AG09319 (cell line): ENCODE measurements at places on chromosomes 12 and 14.

DNA sequence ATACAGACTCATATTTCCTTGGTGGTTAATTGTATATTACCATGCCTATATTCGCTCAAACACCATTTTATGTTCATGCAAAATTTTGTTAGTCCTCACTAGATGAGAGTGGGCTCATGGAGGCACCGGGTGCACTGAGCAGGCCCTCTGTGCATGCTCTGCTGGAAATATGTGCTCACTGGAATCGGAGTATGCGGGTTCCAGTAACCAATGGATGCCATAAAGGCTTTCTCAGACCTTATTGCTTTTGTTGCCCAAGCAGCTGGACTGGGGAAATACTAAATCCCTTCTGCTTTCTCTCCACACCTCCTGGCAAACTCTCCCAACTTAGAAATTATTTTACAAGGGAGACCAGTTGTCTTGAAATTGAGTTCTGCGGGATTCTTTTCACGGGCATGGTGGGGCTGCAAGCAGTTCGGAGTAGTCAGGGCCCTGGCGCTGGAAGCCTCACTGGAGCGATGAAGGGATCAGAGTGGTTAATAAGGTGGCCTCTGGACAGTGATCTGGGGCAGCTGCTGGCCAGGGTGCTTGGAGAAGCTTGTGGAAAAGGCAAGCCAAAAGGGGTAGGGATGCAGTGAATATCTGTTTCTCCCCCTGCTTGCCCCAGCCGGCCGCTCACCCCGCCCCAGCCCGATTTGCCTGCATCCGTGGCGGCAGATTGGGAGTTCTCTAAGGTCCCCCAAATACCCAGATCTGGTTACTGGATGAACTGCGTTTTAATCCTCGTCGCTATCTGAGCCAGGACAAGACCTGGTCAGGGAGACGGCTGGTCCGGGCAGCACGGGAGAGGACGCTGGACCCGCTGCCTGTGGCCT is 7.4 kb upstream of the HOXC6 start:
- no peak for DNase-seq

GRCh38 chr12:74781991-74782485 is 244.4 kb downstream of the ATXN7L3B start:
- no peak for DNase-seq

DNA sequence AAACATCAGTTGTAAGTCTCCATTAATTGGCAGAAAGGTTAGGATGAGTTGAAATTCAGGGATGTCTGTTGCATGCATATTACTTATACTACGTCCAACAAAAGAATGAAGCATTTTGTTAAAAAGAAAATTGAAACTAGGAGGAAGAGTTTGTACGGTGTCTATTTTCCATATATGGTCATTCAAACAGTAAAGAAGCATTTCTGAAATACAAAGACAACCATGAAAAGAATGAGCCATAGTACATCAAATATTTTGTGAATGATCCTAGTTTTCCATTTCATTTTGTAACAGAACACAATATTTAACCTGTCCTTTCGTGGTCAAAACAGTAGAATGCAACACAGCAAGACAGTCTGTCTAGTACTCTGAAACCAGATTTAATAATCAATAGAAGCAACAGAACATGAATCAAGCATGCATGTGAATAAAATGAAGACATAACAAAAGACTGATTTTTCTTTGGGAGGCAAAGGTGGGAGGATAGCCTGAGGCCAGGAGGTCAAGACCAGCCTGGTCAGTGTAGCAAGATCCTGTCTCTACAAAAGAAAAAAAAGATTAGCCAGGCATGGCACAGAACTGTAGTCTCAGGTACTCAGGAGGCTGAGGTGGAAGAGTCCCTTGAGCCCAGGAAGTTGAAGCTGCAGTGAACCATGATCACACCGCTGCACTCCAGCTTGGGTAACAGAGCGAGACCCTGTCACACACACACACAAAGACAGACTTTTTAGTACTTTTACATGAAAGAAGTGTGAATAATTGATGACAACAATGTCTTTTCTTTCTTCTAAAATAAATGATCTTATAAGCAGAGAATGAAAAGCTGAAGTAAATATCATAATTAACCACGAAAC is 156.0 kb downstream of the LRIG3 start:
- no peak for DNase-seq

GRCh38 chr14:100406505-100407131 is 83.5 kb downstream of the SLC25A47 start:
- no peak for DNase-seq

DNA sequence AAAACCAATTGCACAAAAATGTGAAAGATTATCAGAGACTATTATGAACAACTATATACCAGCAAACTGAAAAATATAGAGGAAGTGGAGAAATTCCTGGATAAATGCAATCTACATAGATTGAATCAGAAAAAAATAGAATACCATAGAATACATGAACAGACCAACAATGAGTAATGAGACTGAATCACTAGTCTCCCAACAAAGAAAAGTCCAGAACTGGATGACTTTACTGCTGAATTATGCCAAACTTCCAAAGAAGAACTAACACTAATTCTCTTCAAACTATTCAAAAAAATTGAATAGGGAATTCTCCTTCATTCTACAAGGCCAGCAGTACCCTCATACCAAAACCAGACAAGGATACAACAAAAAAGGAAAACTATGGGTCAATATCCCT is 60.6 kb downstream of the GUCY2C start:
- no peak for DNase-seq
